ENCODE measurements at places on chromosomes 7 and 10.
A peak's percentile ranks its signal among the peaks of the same experiment; 100 is the strongest.

GRCh38 chr7:38840736-38841460 lies 68.1 kb downstream of the VPS41 start:
- peak; percentile 70 for DNase-seq

- DNase-seq = no peak
Observed at GRCh38 chr10:4384245-4384644, 441.8 kb upstream of the AKR1E2 start.

- peak; percentile 3 for DNase-seq
Observed at GRCh38 chr7:93601363-93601762, 26.8 kb upstream of the CALCR start.

- DNase-seq = no peak
Observed at GRCh38 chr10:127945948-127946711, 39.2 kb downstream of the PTPRE start.

DNA sequence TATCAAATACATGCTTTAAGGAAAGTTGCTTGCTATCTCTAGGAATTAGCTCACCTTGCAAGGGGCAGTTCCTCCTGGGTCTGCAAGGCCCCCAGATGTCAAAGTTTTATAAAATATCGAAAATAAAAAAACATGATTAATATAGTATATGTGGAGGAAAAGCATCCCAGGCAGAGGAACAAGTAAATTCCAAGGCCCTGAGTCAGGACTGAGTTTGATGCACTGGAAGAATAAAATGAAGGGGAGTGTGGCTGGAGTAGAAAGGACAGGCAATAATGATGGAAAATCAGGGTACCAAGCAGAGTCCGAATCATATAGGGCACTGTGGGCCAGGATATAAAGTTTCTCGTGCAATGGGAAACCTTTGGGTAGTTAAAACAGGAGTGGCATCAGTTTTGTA lies 112.4 kb upstream of the EEPD1 start:
- DNase-seq = peak; percentile 72

GRCh38 chr7:42590771-42591310 lies 321.0 kb downstream of the C7orf25 start:
- DNase-seq = no peak

GRCh38 chr7:37416378-37417106 lies 32.1 kb downstream of the ELMO1 start:
- DNase-seq = no peak

DNA sequence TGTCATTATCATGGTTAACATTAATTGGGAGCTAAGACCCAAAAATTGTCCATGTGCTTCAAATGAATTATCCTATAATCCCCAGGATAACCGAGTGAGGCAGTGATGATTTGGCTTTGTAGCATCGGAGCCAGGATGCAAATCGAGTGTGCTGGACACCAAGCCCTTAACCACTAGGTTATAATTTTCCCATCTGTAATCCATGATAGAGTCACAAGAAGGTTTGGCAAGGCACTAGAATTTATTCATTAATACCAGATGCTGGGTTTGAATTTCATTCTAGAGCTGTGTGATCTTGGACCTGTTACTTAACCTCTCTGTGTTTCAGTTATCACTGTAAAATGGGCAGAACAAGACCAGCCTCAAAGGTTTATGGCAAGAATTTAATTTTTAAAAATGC lies 21.0 kb upstream of the ITGB1 start:
- DNase-seq = no peak

- DNase-seq = no peak
Observed at GRCh38 chr10:5393529-5393928, 11.1 kb downstream of the TUBAL3 start.

- no peak for DNase-seq
Observed at GRCh38 chr7:105810556-105810955, 65.8 kb downstream of the ATXN7L1 start.

- DNase-seq = no peak
Observed at GRCh38 chr7:20543500-20543899, 72.0 kb upstream of the ABCB5 start.

- DNase-seq = no peak
Observed at GRCh38 chr7:47844311-47844710, 104.0 kb downstream of the PKD1L1 start.

DNA sequence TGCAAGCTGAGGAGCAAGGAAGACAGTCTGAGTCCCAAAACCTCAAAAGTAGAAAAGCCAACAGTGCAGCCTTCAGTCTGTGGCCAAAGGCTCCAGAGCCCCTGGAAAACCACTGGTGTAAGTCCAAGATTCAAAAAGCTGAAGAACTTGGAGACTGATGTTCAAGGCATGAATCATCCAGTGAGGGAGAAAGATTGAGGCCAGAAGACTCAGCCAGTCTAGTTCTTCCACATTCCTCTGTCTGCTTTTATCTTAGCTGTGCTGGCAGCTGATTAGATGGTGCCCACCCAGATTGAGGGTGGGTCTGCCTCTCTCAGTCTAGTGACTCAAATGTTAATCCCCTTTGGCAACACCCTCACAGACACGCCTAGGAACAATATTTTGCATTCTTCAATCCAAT lies 20.1 kb upstream of the MDFIC start:
- peak; percentile 36 for DNase-seq

GRCh38 chr10:79434223-79434687 lies 11.2 kb downstream of the ZCCHC24 start:
- DNase-seq = peak; percentile 39

DNA sequence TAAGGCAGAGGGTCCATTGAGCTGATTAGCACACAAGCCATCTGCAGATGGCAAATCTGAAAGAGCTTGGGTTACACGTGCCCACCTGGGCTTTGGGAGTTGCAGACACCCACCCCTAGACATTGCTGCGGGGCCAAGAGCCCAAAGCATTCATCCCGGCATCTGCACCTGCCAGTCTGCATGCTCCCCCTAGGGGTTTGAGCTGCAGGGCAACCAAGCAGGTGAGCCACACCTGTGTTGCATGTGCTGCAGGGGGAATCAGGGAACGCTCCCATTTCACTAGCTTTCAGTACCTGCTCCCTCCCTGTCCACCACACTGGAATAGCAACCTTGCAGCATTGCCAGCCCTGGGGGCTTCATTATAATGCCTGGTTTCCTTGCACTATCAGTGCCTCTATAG lies 21.1 kb downstream of the C7orf33 start:
- no peak for DNase-seq

- no peak for DNase-seq
Observed at GRCh38 chr10:120506674-120507073, 49.6 kb downstream of the PLPP4 start.

DNA sequence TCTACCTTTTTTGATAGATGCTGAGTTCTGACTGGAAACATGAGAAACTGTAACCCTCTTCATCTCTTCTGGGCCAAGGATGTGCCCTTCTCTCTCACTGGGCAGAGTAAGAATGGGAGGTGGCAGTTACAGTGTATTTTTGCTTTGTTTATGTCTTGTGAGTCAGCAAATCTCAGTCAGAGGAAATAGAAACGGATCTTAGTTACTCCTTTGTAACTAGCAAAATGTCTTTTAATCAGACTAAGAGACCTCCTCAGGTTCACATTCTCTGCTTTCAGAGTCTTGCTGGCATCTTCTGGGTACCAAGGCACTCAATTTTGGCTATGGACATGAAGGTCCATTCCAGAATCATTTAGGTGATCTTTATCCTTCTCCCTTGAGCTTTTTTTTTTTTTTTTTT lies 70.9 kb downstream of the HHEX start:
- DNase-seq = peak; percentile 52

- no peak for DNase-seq
Observed at GRCh38 chr7:149791-150636, 42.4 kb upstream of the FAM20C start.

DNA sequence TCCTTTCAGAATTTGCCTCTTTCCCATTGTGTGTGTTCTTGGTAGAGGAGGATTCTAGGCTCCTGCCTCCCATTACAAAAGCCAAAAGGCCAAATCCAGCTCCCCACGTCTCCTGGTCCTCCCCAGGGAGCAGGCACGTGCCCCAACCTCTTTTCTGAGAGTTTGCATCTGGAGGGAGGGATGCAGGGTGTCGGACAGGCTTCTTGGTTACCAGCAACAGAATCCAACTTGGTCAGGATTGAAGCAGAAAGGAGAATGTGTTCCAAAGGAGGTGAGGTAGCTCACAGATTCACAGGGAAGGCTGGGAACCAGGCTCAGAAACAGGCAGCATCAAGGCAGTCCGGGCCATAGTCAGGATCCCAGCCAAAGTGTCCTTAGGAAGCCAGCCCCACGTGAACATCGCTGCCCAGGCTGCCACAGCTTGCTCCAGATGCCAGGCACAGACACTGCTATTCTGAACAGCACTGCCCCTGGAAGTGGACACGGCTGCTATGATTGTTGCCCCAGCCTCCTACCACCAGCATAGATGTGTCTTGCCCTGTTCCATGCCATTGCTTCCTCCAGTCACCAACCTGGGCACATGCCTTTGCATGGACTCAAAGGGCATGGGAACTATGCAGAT lies 264.2 kb upstream of the ZMIZ1 start:
- no peak for DNase-seq

- peak; percentile 66 for DNase-seq
Observed at GRCh38 chr10:101061624-101062231, at the start of gene KAZALD1. KAZALD1 (plus strand) TSS chr10:101061989; CDS start chr10:101062593, 604 bp downstream.

Data from EL (cell line).